ENCODE measurements at places on chromosomes 1 and 21.
A peak's percentile ranks its signal among the peaks of the same experiment; 100 is the strongest.

- DNase-seq = no peak
These were observed 49.3 kb downstream of the CD34 start for GRCh38 chr1:207861442-207862177.

GRCh38 chr21:16709866-16710550 lies 802.8 kb upstream of the CXADR start:
- DNase-seq = no peak

- peak; percentile 16 for DNase-seq
These were observed 54.7 kb upstream of the IFFO2 start for GRCh38 chr1:19010995-19011844.

DNA sequence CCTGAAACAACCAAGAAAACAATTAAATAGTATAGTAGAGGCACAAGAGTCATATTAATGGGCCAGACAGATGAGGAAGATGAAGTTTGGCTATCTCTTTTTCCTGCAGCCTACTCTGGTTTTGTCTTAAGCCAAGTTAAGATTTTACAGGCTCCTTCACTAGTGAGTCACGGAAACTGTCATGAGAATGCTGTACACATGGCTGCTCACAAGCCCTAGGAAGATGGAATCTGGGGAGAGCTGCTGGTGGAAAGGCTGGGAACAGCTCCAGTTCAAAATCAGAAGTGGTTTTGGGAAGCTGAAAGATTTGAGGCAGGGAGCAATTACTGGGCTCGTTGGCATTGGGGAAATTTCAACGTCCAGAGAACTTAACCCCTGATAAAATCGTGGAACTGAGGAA lies 46.4 kb upstream of the S1PR1 start:
- DNase-seq = no peak

DNA sequence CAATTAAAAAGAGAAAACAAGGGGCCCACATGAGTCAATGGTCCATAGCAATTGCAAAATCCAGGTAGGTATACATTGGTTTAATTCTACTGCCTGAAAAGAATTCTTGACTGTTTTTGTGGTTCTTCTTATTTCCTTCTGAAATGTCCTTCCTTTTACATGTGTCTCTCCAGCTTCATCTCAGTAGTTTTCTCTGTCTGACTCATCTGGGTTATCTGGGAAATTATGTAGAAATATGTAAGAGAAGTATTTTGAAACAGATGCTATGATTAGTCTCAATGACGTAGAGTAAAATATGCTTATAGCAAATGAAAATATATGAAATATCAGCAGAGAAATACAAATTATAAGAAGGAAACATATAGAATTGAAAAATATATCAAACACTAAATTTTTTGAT lies 953.2 kb downstream of the BRINP3 start:
- no peak for DNase-seq

DNA sequence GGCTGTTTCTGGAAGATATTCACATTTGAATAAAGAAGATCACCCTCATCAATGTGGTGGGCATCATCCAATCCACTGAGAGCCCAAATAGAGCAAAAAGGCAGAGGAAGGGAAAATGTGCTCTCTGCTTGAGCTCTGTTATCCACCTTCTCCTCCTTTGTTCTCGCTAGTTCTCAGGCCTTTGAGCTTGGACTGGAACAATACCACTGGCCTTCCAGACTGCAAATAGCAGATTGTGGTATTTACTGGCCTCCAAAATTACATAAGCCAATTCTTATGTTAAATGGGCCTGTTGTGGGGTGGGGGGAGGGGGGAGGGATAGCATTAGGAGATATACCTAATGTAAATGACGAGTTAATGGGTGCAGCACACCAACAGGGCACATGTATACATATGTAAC lies 219.3 kb downstream of the C1orf94 start:
- DNase-seq = no peak

DNA sequence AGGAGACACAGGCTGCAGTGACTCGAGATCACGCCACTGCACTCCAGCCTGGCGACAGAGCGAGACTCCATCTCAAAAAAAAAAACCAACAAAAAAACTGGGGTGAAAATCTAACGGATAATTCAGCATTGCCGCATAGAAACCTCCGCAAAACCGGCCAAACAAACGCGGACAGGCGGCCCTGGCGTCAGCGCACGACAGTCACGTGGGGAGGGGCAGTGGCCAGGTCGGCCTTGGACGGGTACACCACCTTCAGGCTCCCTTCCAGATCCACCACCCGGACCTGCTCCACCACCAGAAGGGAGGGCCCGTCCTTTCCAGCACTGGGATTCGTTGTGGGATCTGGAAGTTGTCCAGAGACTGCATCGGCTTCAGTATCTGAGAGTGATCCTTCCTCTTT lies 8.4 kb downstream of the SMIM1 start:
- DNase-seq = no peak

DNA sequence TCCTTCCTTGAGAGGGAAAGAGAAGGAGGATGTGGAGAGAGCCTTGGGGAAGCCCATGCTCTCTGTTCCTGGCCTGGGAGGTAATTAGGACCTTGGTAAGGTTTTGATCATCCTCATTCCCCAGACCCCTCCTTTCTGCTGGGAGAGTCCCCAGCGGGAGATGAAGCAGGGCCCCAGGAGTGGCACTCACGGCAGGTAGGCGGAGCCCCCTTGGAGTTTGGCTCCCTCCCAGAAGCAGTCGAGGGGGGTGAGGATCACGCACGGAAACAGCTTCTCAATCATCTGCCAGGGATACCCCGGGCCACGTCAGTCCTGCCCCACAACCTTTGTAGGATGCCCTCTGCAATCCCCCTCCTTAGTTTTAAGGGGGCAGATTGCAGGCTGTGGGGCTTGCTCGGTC lies 11.5 kb downstream of the PTCH2 start:
- DNase-seq = no peak

DNA sequence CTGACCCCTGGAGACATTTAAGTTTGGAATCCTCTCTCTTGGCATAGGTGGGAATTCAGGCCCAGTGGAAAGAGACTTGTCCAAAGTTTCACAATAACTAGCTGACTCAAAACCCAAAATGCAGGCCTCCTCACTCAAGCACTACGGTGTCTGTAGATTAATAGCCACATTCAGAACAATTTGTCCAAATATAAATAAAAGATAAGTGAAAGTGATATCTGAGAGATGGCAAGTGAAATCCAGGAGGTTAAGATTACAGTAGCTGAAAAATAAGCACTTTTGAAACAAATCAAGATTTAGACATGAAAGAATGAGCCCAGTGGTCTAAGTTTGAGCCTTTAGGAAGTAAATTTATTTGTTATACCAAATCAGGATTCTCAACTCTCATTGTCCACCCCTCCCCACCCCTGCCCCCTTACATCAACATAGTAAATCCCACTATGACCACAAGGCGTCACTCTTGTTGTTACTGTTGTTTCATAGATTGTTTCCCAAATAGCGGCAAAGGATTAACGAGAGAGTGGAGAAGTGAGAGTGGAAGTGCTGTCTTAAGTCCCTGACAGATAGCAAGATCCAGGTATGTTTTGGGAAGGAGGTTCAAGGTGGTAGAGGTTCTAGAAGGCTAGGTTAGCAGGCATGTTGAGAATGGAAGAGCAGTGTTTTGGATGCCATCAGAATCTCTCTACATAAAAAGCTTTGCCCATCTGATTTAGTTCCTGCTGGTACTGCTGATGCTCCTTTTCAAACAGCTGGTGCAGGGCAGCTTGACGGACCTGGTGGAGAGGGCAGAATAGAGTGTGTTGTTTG lies 7.1 kb upstream of the TPM3 start:
- peak; percentile 31 for DNase-seq

GRCh38 chr1:109391626-109392025 lies 6.1 kb downstream of the SORT1 start:
- no peak for DNase-seq

- DNase-seq = no peak
These were observed 64.6 kb downstream of the IER5 start for GRCh38 chr1:181152892-181153633.

DNA sequence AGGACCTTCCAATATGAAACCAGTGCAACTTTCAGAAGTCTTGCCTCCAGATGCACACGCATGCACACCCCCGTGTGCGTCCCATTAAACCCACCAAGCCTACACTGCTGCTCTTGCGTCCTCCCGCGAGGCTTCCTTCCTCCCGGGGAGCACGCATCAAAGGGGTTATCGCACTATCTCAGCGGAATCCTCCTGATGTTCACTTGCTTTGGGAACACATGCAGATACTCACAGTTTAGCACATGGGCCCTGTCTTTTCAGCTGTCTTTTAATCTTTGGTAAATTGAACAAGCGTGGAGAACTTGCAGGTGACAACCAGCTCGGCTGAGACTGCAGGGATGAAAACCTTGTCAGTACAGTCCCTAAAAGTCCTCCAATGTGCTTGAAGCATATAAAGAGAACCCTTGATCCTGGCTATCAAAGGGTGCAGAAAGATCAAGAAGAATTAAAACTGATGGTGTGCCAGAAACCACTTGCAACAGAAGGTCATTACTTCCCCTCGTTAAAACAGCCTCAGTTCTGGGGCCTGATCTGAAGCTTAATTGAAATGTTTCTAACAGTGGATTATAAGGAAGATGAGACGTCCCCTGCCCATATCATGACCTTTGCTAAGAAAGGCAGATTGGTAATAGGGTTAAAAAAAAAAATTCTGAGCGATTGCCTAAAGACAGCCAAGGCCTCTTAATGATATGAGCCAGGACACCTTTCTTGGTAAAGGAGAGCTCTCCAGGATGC lies 149.4 kb upstream of the LMO4 start:
- no peak for DNase-seq

- DNase-seq = no peak
These were observed 42.5 kb downstream of the ACBD3 start for GRCh38 chr1:226144045-226144444.

DNA sequence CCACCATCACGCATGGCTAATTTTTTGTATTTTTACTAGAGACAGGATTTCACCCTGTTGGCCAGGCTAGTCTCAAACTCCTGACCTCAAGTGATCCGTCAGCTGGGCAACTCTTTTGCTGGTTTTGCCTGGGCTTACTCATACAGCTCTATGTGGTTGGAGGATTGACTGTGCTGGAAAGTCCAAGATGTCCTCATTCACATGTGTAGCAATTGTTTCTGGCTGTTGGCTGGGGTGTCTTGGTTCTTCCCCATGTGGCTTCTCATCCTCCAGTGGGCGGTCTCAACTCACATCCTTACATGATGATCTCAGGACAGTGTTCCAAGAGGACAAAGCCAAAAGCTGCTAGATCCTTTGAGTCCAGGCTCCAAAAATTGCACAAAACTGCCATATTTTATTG lies 53.3 kb downstream of the TEX35 start:
- no peak for DNase-seq

DNA sequence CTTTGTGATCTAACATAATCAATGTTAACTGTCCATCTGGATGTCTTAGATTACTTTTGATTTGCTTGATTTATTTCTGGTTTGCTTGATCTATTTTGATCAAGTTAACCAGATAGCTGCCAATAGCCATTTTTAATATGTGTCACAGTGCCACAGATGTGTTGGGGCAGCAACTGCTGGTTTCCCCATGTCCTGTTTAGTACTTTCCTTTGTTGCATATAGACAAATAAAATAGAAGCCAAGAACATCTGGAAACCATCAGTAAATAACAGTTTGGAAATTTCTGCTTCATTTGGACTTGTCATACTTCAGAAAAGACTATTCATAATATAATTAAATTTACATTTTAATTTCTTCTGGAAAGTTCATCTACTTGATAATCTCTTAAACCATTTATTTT lies 145.6 kb upstream of the C21orf91 start:
- DNase-seq = no peak

GRCh38 chr1:29238620-29239002 lies 2.3 kb downstream of the PTPRU start:
- no peak for DNase-seq

- DNase-seq = no peak
These were observed 83.1 kb upstream of the DAB1 start for GRCh38 chr1:57506941-57507340.

All from T follicular helper cell (primary cell).